Suprapubic skin (tissue), 4 donors: ENCODE measurements at places on chromosomes 6 and 20.

GRCh38 chr6:20688710-20689500 lies 154.6 kb downstream of the CDKAL1 start:
- no peak for DNase-seq

GRCh38 chr20:61812121-61812844 lies 253.4 kb downstream of the TAF4 start:
- DNase-seq, result no peak

DNA sequence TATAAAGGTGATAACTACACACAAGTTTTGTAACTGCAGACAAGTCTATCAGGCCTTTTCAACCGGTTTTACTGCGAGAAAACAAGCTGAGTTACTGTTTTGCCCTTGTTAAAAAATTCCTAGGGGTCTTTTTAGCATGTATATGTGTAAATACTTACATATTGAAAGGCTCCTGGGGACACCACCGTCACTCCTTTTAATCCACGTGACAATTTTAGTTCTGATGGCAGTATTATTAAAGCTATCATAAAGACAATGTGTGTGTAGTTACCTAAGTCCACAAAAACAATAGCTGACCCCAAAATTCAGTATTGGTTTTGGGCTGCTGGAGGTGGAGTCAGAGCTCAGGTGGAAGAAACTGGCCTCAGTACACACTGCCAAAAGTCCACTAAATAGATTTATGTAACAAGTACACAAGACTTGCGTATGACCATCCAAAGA lies 41.3 kb upstream of the HFE start:
- no peak for DNase-seq

GRCh38 chr6:6756526-6756925 lies 168.0 kb downstream of the LY86 start:
- no peak for DNase-seq
